ENCODE measurements at places on chromosomes 1 and 21.

DNA sequence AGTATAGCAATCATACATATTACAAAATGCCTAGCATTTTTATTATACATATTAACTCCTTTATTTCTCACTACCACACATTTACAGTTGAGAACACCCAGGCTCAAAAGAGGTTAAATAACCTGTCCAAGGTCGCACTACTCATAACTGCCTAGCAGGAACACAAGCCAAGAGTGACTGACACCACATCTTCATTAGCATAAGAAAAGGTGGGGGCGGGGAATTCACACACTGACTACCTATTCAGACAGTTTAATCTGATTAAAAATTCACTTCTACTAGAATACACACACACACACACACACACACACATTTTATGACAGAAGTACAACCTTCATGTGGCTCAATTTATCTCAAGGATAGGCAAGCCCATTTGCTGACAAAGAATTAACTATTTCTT lies 77.8 kb upstream of the CACHD1 start:
- DNase-seq = no peak

- no peak for DNase-seq
These were observed 40.8 kb upstream of the KCTD3 start for GRCh38 chr1:215526147-215526845.

- DNase-seq = no peak
These were observed 1.6 kb downstream of the SLC19A2 start for GRCh38 chr1:169484101-169484500.

- no peak for DNase-seq
These were observed 52.1 kb downstream of the ZSCAN20 start for GRCh38 chr1:33524586-33524985.

- no peak for DNase-seq
These were observed 38.5 kb downstream of the ZBTB18 start for GRCh38 chr1:244089561-244089960.

Measured in activated gamma-delta T cell treated with Interleukin-2 at 50 U/mL for 16 hours (primary cell).